ENCODE measurements at places on chromosomes 7 and 10.

- no peak for DNase-seq
Measured at GRCh38 chr7:2523941-2524807, 4.6 kb downstream of the LFNG start.

- no peak for DNase-seq
Measured at GRCh38 chr10:81576336-81576735, 298.7 kb upstream of the NRG3 start.

DNA sequence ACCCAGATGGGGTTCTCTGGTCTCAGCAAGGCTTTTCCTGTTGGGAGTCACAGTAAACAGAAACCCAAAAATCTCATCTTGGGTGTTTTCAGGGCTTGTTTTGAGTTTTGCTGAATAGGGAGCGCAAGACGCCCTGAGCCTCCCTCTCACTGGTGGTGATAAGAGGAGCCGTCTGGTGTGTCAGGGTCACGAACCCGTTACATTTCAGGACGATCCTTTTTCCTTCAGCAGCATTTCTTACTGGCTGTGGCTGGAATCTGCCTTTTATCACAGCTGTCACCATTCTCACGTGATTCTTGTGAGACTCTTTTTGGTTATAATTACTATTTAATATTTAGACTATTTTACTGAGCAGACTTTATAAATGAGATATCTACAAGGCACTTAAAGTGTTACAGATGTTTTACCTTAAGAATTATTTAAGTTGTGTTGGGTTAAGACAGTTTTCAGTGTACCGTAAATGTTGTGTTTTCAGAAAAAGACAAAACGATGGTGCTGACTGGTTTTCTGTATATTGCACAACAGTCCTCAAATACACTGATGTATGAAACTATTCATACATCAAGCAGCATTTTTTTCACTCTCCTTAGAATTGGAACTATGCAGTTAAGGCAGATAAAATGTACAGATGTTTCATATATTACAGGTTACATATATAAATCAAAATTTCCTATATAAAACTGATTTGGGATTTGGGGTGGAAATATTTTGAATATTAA lies 2.2 kb upstream of the GET4 start:
- DNase-seq: no peak

DNA sequence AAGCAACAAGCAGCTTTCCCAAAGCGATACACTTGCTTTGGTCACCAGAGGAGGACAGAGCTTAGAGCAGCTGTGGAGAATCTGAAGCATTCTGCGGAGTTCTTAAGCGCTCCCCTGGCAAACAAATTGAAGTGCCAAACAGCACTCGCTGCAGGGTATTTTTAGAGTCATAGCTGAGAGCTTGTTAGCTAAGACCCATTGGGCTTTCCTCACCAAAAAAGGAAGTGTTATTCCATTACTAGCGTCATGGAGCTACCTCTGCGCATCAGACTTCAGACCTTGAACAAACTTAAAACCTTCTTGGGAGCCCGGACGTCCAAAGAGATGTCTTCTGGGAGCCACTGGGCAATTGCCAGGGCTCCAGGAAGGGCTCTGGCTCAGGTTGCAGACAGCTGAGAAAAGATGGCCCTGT lies 23.2 kb upstream of the BMPR1A start:
- DNase-seq: no peak

DNA sequence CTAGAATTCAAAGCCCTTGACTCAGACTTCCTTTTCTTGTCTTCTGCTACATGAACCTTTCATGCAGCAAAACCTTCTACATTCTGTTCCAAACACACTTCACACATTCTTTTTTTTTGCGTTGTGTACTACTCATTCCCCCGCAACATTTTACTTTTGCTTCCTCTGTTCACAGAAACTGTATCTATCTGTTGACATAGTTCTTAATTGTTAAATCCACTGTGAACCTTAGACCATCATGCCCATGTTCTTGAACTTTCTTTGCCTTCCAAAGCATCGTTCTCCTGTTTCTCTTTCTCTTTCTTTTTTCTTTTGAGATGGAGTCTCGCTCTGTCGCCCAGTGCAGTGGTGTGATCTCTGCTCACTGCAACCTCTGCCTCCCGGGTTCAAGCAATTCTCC lies 14.2 kb downstream of the CCSER2 start:
- DNase-seq: no peak

DNA sequence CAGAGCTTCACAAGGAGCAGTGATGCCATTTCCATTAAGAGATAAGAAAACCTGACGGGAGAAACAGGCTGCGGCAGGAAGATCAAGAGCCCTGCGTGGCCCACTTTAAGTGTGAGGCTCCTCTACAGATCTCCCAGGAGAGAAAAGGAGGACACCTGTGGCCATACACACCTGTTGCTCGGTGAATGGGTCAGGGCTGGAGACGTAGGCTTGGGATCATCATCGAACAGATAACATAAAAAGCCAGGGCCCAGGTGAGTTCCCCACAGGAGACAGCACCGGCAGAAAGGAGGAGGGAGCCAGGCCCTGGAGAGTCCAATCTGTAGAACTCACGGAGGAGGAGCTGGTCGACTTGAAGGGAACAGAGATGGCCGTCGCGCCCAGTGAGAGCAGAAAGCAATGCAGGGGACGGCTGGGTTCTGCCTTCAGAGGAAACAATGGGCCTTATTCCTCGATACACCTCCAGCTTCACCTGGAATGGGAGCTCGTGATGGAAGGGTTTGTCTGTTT lies 556.8 kb downstream of the DNAJB6 start:
- no peak for DNase-seq

DNA sequence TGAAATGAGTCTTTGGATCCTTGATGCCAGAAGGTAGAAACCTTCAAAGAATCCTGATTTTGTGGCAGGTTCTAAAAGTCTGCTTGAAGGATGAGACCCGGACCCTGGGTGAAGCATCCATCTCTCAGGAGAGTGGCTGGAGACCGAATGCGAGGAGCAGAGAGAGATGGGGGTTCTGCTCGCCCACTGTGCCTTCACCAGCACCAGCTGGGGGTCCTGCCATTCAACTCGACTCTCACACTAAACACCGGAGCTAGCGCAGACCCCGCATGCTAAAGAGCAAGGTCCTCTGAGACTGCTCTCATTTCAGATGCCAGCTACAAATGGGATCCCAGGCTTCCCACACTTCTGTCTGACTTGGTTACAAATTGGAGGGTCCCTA lies 218.4 kb downstream of the GLRX3 start:
- no peak for DNase-seq

DNA sequence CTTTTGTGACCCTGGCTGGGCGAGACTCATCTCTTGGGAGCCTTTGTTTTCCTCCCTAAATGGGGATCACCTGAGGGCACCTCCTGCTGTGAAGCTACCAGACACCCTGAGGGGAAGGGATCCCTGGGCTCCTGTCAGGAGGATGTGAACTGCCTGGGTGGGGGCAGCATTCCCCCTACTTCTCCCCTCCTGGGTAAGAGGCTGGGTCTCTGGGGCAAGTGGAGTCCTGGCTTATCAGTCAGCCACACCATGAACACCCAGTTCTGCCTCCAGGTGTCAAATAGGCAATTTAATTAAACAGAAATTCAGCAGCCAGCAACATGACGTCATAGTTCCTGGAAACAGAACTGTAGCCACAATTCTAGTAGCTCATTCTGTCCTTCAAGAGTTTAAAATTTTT lies 97.7 kb upstream of the RET start:
- DNase-seq: no peak

GRCh38 chr7:76216381-76217082 lies 14.8 kb downstream of the SRRM3 start:
- DNase-seq: no peak

DNA sequence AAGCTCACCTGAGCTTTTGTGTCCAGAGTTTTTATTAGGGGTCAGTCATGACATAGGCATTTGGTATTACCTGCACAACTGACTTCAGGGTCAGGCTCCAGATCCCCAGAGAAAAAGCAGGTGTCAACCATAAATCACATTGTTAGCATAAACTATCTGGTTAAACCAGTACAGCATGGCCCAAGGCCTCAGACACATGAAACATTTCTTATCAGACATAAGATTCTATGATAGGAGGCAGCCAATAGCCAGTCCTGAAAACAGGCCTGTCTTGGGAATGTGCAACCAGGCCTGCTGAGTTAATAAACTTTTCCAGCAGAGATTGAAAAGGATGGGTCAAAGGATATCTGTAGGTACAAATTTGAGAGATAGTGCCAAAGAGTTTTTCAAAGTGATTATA lies 116.1 kb downstream of the TPST1 start:
- no peak for DNase-seq

DNA sequence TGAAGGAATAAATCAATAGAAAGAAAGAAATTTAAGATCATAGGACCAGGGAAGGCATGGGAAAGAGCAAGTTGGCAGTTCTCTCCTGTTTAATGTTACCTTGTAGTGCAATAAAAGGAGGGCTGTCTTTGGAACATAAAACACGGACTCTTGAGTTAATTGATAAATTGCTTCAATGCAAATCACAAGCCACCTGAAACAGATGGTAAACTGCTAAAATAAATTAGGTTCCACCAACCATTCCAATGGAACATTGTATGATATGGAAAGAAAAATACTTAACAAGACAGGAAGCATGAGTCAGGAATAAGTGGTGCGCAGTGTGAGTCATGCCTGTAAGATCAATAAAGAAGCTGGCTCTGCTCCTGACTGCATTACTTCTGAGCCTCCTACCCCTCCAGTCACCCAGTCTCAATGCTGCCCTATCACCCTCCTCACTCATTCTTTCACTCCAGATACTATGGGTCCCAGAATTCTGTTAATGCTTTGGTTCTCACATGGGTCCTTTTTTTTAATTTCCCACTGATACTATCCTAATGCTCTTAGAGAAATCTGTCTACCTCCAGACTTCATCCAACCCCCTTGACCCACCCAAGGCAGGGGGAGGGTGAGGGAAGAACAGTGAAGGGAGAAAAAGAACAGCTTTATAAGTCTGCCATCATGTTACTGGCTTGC lies 78.9 kb downstream of the LRRC17 start:
- DNase-seq: no peak

DNA sequence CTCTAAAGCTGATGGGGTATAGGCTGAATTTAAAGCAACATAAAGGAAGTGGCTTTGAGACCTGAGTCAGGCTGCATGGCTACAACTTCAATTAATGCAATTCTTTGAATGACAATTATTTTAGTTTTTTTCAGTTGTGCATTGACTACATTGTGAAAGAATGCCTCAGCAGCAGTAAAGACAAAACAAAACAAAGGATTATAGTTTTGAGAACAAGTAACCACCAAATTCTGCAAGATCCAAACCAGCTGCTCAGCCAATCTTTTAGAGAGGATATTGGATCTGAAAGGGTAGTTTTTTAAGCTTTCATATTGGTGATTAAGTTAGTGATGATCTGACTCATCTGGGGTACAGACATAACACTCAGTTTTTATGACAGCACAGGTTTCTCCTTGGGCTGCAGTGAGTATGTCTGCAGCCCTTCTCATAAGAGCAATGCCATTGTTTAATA lies 40.6 kb upstream of the ABCA13 start:
- DNase-seq: no peak

- no peak for DNase-seq
Measured at GRCh38 chr7:131012477-131013031, 278.5 kb upstream of the KLF14 start.

DNA sequence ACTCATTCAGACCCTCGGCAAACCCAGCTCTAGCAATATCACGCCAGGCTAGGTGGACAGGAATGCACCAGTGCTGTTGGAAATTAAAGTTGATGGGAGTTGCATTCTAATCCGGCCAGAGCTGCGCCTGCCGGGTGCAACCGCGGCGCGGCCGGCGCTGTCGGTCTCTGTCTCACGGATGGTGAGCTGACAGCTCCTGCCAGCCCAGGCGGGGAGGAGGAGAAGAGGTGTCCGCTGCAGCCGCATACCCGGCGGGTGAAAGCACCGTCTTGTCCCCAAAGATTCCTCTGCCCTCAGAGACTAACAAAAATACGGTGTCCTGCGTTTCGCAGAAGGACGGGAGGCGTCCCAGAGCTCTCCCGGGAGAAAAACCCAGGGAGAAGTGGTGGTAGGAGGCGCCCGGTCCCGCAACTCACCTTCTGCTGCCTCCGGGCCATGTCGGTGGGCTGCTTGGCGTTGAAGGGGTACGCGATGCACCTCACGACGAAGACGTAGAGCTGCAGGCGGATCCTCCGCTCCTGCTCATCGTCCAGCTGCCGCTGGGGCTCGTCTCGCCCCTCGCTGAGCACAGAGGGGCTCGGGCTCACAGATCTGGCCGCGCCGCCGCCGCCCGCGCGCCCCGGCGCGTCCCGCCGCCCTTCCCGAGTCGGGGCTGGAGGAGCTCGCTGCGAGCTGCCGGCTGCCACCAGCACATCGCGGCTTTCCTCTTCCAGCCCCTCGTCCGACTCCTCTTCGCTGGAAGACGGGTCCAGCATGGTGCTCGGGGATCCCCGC lies 490 bp downstream of the CADPS2 start:
- no peak for DNase-seq

DNA sequence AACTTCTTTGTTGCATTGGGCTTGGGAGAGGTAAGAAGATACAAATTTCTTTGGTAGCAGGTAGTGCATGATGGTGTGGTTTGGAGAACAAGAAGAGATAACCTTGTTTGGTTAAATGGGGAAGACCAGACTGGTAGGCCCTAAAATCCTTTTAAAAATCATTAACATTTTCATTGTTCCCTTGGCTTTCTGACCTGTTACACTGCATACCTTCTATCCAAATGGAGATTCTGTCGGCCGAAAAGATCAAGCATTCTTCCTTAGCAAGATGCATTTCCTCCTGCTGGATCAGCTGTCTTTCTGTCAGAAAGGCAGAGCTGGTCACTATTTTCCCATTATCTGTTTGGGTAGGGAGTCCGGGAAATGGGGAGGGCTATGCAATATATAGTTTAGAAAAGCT lies 33.7 kb downstream of the AGK start:
- DNase-seq: no peak

DNA sequence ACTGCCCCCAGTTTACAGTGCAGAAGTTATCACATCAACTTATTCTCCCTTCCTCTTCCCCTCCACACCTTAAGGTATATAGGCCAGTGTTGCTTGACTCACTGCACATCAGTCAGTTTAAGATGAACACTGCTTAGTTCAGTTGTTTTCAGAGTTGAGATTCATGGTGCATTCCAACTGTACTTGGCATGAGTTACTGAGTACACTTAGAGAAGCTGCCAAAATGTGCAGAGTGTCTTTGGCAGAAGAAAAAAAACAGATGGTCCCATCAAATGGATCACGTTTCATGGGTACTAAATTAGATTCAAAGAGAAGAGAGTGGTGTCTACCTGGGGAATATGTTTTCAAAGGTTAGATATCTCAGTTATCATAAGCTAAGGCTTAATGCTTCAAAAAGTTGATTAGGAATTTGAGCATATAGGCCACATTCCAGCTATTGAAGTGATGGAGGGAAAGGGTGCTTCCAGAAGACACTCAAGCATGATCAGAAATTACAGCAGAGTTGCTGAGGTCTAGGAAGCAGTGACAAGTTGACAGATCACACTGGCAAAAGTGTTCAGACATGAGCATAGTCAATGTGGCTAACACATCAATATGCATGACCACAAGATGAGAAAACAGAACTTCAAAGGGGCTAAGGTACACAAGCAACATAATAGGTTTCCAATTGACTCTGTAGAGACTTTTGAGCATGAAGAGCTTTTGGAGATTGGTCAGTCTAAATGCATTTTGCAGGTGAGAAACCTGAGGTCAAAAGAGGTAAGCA lies 579.2 kb upstream of the CELF2 start:
- no peak for DNase-seq

Data from activated CD4-positive, alpha-beta T cell treated with anti-CD3 and anti-CD28 coated beads for 24 hours (primary cell).